C1 segment of cervical spinal cord (tissue), 14 donors: ENCODE measurements at places on chromosomes 12 and 14.
A peak's percentile ranks its signal among the peaks of the same experiment; 100 is the strongest.

DNA sequence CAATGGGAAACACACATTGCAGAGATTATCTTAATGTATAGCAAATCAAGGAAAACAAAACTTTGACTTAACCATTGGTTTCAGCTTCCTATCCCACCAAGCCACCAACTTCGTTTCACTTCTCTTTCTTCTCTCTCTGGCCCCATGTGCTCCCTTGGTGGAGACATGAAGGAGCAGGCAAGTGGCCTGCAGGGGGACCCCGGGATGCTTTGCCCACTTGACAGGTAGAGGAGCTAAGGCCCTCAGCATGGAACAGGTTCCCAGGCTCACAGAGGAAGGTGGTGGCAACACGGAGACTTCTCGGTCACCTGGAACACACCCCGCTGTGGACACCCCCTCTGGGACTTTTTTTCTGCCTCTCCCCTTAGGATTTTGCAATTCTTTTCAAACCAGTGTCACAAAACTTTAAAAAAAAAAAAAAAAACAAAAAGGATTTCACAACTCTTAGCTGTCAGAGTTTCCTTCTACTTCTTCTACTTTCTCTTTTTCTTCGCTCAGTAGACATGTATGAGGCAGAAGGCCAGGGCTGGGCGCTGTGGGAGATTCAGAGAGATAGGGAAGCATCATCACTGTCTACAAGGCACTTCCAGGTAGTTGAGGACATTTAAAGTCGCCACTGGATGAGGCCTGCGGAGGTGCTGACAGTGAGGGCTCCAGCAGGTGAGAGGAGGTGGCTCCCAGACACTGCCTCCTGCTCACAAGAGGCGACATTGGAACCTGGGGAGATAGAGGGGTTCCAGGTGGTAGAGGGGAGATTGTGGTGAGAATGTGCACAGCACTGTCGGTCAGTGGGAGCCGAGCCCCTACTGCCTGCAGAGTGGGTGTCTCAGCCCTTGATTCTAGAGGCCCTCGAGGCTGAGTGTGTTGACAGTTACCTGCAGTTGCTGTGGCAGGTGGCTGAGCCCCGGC lies 119.6 kb downstream of the GCH1 start:
- peak; percentile 18 for DNase-seq

GRCh38 chr14:87076146-87076545 lies 916.8 kb downstream of the GALC start:
- DNase-seq: no peak

DNA sequence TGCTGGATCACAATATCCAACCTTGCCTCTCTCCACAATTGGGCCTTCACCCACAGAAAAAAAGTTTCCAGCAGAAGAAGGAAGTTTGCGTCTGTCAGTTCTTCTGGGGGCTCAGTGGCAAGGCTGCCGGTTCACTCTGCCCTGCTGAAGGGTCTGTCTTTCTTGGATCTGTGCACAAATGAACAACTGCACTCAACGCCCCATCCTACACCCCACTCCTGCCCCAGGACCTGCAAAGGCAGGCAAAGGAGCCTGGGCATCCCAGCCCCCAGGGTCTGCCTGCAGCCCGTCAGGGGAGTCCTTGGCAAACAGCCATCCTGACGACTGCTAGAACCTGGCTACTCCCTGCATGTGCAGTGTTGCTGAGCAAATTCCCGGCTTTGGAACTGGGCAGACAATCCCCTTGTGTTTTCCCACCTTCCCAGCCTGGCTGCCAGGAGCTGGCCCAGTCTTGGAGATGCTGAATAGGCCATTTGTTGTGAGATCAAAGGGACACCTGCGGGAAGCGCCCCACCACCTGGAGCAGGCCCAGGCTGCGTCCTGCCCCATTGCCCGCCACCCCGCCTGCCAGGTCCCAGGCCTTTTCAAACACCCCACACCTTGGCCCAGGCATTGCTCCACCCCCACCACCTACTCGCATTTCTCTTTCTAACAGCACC lies 311.9 kb downstream of the BCL11B start:
- no peak for DNase-seq

GRCh38 chr12:27896419-27896990 lies 76.0 kb downstream of the PTHLH start:
- DNase-seq: no peak

- DNase-seq: no peak
Observed at GRCh38 chr12:12718381-12718759, 1.2 kb downstream of the CDKN1B start.

DNA sequence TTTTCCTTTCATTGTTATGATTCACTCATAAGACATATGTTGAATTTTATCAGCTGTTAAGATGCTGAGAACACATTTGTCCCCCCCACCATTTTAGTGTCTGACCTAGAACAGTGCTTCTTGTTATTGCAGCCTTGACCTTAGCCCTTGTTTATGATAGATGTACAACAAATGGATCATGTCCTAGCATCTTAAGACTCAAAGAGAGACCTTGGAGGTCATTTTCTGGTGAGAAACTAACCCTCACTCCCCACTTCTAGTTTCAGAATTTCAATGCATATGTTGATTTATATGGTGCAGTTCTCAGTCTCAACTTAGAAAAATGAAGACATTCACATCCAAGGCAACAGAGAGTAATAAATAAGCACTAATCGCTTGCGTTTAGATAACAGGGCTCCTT lies 391.2 kb downstream of the AEBP2 start:
- DNase-seq: no peak

GRCh38 chr14:96064866-96065265 lies 25.7 kb downstream of the C14orf132 start:
- no peak for DNase-seq

GRCh38 chr14:87628129-87628528 lies 364.9 kb downstream of the GALC start:
- no peak for DNase-seq

DNA sequence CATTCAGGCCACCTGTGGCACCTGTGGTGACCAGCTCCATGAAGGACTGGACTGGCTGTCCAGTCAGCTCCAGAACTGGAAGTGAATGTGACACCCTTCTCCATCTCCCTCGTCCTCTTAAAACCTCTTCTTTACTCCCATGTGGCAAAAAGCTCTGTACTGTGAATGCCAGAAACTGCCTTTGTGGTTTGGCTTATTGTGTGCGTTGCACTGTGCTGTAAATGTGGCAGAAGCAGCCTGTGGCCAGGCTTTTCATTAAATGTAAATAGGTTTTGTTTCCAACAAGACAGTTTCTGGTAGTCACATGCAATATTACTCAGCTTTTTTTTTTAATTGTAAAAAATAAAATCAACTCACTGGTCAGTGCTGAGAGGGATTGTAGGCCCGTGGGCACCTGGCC lies 453.7 kb downstream of the ATP23 start:
- no peak for DNase-seq

DNA sequence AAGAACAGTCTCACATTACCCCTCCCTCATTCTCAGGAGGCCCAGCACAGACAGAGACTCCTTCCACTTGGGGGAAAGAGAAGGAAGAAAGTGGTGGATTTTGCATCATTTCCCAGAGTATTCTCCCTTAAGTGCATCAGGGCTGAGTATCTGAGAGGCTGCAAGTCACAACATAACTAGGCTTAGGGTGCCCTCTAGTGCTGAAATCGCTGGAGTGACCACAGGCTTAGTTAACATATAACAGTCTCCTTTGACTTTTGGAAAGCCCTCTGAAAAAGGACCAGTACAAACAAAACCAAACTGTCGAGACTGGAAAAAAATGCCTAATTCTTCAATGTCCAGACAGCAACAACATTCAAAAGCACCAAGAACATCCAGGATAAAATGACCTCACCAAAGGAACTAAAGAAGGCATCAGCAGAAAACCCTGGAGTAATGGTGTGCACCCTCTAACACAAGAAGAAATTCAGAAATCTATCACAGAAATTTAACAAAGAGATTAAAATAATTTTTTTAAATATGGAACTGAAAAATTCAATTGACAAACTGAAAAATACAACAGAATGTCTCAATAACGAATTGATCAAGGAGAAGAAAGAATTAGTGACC lies 412.3 kb downstream of the RPS29 start:
- no peak for DNase-seq
